Thyroid gland (tissue), 4 donors: ENCODE measurements at places on chromosomes 6 and 20. TPM values are rescaled to one million over a fixed set of nuclear protein-coding genes. Genes with fewer than 3 reads are reported as not detected.

GRCh38 chr20:31515775-31516107 lies 1.5 kb downstream of the HM13 start:
- DNase-seq: peak; percentile 44

- DNase-seq: no peak
Measured at GRCh38 chr6:80789912-80790570, 683.6 kb downstream of the BCKDHB start.

DNA sequence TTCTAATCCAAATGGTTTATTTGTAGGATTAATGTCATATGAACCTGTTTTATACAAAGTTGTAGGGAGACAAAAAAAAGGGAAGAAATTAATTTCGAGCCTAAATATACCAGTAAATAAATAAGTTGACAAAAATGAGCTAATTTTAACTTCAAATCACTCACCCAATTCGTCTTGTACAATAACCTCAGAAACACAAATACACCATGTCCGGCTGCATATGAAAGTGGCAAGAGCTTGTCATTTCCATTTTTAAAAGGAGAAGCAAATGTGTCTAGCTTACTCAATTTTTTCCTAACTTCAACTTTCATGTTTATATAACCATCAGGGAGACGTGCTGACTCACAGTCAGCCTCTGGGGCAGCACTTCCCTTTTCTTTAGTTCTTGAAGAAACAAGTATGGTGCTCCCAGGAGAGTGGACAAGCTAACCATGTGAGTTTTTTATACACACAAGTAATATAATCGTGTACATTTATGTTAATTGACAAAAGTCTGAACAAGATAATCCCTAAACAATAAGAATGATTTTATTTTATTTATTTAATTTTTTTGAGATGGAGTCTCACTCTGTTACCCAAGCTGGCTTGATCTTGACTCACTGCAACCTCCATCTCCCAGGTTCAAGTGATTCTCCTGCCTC lies 55.5 kb upstream of the SGK1 start:
- peak; percentile 34 for DNase-seq

GRCh38 chr20:62141043-62141396 lies 2.2 kb downstream of the PSMA7 start:
- no peak for DNase-seq

- no peak for DNase-seq
Measured at GRCh38 chr20:5172167-5172601, 45.4 kb downstream of the CDS2 start.

DNA sequence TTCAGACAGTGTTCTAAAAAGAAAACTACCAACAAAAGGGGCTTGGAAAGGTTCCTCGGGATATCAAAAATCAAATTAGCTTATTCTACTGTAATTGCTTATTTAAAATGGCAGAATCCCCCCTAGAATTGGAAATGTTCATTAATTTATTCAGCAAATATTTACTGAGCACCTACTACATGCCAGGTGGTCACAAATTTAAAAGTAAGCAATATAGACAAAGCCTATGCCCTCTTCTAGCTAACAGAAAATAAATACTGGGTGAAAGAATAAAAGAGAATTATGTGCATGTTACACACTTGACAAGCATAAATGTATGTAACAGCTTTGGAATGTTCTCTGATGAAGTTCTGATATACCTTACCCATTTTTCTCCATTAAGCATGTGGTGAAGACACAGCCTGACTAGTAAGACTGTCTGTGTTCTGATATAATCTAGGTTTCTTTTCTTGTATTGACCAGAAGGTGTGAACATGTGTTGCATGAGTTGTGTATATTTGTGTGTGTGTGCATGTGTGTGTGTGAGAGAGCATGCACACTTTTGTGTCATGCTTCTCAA lies 606.7 kb upstream of the CITED2 start:
- no peak for DNase-seq

DNA sequence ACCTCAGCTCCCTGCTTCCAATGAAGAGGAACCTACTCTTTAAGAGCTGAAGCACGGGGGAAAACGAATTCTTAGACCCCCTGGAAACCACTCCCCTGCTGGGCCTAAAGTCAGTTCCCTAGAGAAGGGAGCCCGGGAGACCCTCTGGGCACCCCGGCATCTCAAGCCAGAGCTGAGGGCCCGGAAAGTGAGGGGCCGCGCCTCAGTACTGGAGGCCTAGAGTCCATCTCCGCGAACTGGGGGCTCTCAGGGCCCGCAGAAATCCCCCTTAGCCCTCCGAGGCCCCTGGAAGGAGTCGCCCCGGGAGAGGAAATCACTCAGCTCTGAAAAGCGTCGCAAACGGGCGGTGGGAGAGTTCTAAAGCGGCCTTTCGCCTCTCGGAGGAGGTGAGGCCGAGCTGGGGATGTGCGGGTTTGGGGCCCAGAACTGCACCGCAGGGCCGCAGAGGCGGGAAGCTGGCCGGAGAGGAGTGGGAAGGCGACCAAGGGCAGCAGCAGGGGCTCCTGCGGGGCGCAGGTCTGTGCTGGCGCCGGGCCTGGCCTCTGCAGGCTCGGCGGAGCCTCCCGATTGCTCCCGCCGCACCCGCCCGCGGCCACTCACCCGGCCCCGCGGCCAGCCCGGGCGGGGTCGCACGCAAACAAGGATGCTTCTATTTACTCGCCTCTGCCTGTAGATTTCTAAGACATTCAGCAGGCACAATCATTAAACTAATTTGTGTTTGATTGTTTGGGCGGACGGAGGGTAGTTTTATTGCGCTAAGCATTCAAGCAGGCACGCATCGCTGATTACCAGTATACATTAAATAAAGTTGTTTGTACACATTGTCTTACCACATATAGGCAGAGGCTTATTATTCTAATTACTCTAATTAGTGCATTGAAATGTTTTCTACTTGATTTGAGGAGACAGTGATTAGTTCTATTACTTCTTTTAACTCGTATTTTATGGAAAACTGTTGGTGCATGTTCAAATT lies 9.2 kb downstream of the POU3F2 start:
- no peak for DNase-seq

- peak; percentile 70 for DNase-seq
Measured at GRCh38 chr6:43172104-43173007, 1.3 kb downstream of the SRF start.

- DNase-seq: peak; percentile 40
Measured at GRCh38 chr20:31860390-31861134, 9.8 kb downstream of the DUSP15 start.

DNA sequence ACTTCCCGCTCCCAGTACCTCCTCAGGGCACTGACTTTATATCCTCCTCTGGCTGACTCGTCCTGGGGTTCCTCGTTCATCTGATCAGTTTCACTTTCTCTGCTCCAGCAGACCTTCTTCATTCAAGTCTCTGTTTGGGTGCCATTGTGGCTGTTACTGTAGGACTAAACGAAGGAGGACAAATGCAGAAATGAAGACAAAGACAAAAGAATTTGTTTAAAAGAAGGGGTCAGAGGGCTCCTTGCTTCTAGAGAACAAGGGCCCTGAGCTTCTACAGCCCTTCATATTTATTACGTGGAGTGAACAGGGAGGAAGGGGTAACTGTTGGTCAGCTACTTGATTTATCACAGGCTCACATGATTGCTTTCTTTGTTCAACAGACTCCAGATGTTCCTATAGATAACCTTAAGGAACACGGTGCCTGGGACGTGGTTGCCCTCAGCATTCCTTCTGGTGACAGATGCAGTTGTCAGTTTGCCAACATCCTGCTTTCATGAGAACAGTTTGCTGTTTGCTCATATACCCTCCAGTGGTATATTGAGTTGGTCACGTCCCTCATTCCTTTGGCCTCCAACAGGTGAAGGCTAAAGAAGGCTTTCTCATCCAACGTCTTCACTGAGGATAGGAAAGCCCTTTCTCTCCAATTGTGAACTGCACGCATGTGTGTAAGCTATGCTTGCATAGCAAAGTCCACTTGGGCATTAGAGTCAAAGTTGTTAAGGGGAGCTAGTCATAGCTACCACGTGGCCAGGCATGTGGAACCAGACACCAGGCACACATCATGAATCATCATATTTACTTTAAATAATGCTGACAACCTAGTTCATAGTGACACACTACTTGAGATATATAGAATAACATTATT lies 69.1 kb upstream of the BTN3A2 start:
- no peak for DNase-seq

- no peak for DNase-seq
Measured at GRCh38 chr6:135228486-135228885, 47.4 kb downstream of the MYB start.

DNA sequence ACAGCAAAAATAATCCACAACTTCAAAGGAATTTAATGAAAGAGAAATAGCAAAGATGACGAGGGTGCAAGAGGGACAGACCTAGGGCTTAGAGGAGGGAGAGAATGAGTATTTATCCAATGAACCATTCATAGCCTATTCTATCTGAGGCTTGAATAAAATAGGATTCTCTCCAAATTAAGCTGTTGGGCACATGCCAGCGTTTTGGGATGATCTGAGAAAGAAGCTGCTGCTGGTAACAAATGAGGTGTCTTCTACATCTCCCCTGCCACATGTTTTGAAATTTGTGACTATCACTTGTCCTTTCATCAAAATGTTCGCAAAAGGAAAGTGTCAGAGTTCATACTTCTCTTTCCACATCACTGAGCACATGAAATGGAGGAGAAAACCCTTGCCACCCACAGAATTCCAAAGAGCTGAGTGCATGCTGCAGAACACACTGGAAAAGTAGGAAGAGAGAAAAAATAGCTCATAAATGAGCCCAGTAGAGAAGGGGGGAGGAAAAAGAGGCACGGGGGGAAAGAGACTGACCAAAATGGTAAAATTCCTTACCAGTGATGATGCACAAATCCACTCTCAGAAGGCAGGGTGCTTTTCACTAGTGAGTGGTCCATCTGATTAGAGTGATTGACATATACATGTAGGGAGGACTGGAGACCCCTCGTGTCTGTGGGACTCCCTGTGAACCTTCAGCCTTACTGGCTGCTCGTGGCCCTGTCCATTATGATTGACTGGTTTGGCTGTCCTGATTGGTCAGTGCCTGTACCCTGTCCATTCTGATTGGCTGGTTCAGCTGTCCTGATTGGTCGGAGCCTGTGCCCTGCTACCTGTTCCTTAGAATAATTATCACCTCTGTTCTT lies 180.5 kb downstream of the OGFRL1 start:
- peak; percentile 42 for DNase-seq

- no peak for DNase-seq
Measured at GRCh38 chr6:135054226-135054568, 425 bp downstream of the HBS1L start.

DNA sequence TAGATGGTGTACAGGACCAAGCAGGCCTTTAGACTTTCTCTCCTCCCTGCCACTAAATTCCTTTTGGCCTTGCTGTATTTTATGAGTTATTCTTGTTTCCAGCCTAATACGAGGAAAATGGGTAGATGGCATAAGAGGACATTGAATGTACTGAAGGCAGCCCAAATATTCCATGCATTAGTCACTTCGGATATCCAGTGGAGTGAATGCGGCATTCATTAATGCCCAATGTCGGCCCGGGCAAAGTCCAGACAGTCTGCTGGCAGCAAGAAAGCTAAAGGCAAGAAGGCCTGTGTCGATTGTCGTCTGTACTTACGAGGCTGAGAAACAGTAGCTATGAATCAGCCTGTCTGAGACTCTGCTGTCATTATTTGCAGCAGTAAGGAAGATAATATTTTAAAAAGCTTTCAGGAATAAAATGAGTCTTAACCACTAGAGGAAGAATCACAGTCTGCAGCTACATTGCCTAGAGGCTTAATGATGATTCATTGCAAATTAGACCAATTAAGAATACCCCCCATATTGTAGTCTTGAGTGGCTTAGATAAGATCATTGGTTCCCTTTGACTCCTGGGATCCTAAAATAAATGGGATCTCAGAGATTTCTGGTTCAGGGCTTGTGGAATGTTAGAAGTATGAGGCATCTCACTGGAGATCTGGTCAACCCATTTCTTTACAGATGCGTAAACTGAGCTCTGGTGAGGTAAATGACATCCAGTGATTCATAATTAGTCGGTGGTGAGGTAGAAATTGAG lies 534.1 kb upstream of the JAG1 start:
- DNase-seq: no peak

GRCh38 chr6:54474898-54475297 lies 166.7 kb downstream of the TINAG start:
- DNase-seq: no peak

DNA sequence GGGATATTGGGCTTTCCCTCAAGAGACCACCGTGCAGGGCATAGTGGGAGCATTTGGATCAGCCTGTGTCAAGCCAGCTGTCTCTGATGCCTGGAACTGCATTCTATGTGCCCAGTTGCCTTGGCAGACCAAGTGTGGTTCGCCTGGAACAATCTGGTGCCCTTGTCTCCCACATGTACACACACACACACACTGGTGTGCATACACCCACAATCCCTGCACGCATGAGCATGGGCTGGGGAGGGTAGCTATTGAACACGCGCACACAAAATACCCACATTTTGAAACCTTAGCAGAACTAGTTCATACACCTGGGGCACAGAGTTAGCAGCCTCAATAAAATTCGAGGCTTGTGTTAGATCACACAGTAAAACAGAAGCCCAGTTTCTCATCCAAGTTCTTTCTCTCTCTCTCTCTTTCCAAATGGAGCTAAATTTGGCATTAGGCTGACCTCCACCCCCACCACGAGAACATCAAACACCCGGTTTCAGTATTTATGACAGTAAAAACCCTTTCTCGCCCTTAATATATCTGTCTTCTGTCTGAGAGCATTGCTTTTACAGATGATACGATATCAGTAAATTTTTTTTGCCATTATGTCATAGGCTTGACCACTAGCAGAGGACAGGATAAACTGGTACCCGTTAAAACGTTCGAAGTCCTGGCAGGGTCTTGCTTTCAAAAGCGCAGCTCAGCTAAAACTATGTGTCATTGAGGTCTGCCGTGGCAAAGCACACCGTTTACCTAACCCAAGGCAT lies 18.2 kb upstream of the NFATC2 start:
- no peak for DNase-seq

- no peak for DNase-seq
Measured at GRCh38 chr6:43900560-43900915, 130.5 kb downstream of the VEGFA start.

- DNase-seq: no peak
Measured at GRCh38 chr6:127404133-127404532, 55.1 kb downstream of the KIAA0408 start.

DNA sequence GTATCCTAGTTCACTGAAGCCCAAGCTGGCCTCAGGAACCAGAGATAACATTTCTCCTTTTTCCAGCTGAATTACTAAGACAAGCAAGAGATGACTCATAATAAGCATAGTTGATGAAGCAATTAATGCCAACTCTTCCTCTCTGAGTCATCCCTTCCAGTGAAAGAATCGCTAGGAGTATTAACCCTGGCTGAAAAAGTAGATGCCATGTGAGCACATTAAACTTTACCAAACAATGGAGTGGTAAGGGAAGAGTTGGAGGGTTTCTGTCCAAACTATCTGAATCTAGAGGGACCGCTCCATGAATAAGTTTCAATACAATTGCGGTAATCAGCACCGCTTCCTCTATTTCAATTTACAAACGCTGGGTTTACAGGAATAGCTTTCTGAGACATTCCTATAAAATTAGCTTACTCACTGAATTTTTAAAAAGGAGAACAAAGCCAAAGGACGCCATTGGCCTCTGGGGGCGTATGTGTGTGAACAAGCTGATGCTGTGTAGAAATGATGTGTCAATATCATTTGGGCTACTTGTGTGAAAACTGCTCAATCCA lies 48.3 kb downstream of the ATXN1 start:
- no peak for DNase-seq

Gene GRM1
- total RNA-seq: 0.29 TPM

Gene COL12A1
- 23.7 TPM for total RNA-seq

Gene KHDRBS2
- total RNA-seq: 14.5 TPM

Gene MYT1
- 1.7 TPM for total RNA-seq

Gene SMLR1
- not detected for total RNA-seq

Gene CARMIL1
- 30.8 TPM for total RNA-seq

Gene CYP24A1
- total RNA-seq: 0.67 TPM

Gene C20orf202
- total RNA-seq: not detected

Gene LRP11
- 39.4 TPM for total RNA-seq
